ENCODE measurements at places on chromosomes 6 and 20. TPM values are rescaled to one million over a fixed set of nuclear protein-coding genes. Genes with fewer than 3 reads are reported as not detected.

DNA sequence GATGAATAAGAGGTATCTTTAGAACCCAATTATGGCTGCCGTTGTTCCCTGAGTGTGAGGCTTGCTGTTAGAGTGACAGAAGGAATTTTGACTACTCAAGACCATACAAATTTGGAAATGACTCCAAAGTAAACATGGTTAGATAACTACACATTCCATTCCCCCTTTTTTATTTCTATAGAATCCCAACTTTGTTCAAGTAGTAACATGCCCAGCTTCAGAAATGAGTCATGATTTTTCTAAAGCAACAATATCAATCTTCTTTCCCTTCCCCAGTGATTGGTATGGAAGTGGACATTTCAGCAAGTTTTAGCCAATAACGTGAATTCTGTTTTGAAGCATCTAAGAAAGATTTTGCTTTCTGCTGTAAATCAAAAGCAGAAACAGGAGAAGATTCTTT lies 37.8 kb downstream of the HCRTR2 start:
- no peak overlapping the region for H3K4me3 ChIP-seq
- H3K27ac ChIP-seq = no peak overlapping the region
- DNase-seq = no peak
- no peaks in the 10 kb centered on the region for H3K27me3 ChIP-seq

Gene LY6G5B
- total RNA-seq = 21.2 TPM

- H3K4me1 ChIP-seq = no peaks in the 10 kb centered on the region
- no peak overlapping the region for H3K27ac ChIP-seq
- no peak overlapping the region for H3K4me3 ChIP-seq
- H3K36me3 ChIP-seq = no peaks in the 10 kb centered on the region
- H3K27me3 ChIP-seq = no peaks in the 10 kb centered on the region
Measured at GRCh38 chr20:7912551-7912950, 27.7 kb downstream of the HAO1 start.

DNA sequence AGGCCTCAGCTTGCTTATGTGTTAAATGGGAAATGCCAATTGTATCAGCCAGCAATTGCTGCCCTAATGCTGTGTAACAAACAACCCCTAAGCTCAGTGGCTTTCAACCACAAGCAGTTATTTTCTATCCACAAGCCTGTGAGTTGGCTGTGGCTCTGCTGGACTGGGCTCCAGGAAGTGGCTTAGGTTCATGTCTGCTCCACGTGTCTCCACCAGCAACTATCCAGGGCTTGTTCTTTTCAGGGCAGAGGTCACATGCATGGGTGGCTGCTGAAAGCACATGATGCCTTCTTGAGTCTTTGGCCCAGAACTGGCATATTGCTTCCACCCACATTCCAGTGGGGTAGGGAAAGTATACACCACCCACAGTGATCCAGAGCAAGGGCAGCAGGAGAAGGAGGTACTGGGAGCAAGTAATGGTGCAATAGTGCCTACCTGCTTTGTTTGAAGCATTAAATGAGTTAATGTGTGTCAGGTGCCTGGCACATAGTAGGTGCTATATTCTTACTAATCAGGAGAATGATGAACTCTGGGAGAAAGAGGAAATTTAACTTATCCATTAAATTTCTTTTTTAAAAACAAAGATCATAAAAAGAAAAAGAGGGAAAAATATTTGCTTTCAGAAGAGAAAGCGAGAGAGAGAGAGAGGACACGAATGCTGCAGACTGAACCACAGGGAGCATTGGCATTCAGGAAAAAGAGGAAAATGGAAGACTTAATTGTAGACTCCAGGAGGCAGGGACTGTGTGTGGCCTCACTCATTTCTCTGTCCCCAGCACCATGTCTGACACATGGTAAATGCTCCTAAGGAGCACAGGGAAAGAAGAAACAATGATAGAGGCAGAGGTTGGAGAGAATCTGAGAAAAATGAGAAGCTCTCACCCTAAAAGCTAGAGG lies 25.2 kb upstream of the RNF24 start:
- H3K36me3 ChIP-seq = no peaks in the 10 kb centered on the region
- no peak for DNase-seq
- no peak overlapping the region for H3K4me3 ChIP-seq
- peaks cover 5% of the 10 kb centered on the region for H3K4me1 ChIP-seq
- no peak overlapping the region for H3K27ac ChIP-seq

GRCh38 chr20:43974695-43975094 lies 60.0 kb downstream of the TOX2 start:
- H3K4me3 ChIP-seq = no peak overlapping the region
- peak overlapping the region; percentile 73 for H3K27ac ChIP-seq
- no peaks in the 10 kb centered on the region for H3K36me3 ChIP-seq
- DNase-seq = no peak

DNA sequence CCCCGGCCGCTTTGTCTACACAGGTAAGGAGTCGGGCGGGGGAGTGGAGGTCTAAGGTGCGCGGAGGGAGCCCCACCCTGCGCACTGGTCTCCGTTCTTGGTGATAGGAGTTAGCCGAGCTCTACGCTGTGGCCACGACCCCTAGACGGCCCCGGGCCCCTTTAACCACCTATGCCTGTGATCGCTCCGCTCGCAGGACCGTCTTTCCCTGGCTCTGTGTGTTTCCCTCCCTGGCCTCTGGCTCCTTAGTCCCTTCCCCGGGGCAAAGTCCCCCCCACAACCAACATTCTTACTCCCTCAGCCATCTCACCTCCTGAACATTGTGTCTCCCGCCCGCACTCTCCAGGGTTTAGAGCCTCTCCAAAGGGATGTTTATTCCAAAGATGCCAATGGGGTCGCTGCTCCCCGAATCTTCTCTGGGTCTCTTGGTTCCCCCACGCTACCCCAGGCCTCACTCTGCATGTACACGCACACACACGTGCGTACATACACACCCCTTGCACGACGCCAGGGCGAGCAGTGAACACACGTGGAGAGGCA lies 50.4 kb downstream of the CPXM1 start:
- peaks cover 11% of the 10 kb centered on the region for H3K4me1 ChIP-seq
- H3K27ac ChIP-seq = no peak overlapping the region
- no peaks in the 10 kb centered on the region for H3K36me3 ChIP-seq
- no peaks in the 10 kb centered on the region for H3K27me3 ChIP-seq
- no peak overlapping the region for H3K4me3 ChIP-seq

DNA sequence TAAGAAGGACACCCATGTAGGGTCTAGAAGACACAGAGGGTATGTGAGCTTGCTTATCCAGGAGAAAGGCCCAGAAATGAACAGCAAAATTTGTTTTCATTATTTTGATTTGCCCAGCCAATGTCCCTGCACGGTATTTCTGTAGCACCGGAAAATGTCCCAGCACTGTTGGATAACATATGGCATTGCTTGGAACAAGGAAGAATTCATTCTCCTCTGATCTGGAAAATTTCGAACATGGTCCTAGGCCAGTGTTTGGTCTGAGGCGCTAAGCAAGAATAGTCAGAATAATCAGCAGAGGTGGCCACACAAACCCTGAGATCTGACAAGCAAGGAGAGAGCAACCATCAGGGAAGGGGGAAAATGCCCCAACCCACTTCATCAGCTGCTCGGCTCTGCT lies 26.6 kb downstream of the ROS1 start:
- H3K36me3 ChIP-seq = no peaks in the 10 kb centered on the region
- H3K27me3 ChIP-seq = no peaks in the 10 kb centered on the region
- no peak for DNase-seq

Gene MYL9
- total RNA-seq = 107 TPM

GRCh38 chr6:46407246-46407645 lies 84.0 kb downstream of the RCAN2 start:
- H3K4me1 ChIP-seq = no peaks in the 10 kb centered on the region
- no peak overlapping the region for H3K4me3 ChIP-seq
- no peak overlapping the region for H3K27ac ChIP-seq
- peaks cover 2% of the 10 kb centered on the region for H3K27me3 ChIP-seq
- DNase-seq = no peak

Gene RFX6
- not detected for total RNA-seq

DNA sequence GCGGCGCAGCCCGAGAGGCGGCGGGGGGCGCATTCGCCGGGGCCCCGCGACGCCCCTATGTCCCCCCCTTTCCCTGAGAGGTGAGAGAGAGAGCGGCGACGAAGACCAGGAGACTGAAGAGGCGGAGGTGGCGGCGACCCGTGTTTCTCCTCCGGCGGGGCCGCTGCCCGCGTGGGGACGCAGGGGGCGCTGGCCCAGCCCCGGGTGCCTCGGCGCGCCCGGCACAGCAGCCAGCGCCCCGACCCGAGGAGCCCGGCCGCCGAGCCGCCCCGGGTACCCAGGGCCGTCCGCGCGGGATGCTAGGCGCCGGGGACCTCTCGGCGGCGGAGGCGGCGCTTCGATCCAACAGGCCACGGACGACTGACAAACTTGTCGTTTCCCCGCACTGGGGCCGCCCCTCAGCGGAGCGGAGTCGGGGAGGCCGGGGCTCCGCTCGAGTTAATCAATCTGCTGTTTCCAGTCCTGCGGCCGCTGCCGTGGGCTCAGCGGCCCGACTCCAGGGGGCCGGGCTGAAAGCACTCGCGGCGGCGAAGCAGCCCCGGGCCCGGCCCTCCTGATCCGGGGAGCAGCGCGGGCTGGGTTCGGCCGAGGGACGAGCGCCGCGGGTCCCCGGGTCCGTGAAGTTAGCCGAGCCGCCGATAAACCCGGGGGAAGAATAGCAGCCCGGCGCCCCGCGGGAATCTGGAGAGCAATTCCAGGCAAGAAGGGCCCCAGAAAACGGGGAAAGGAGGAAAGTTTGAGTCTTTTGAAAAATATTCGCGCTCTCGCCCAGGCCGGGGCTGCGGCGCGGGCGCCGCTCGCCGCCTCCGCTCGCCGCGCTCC lies 631 bp downstream of the MDGA1 start:
- H3K27ac ChIP-seq = peak overlapping the region; percentile 57
- H3K27me3 ChIP-seq = 0 out of 2 replicates have a peak, but pooled peaks cover 2% of the 10 kb centered on the region
- H3K4me1 ChIP-seq = peaks cover 11% of the 10 kb centered on the region
- no peak for DNase-seq
- H3K36me3 ChIP-seq = no peaks in the 10 kb centered on the region

DNA sequence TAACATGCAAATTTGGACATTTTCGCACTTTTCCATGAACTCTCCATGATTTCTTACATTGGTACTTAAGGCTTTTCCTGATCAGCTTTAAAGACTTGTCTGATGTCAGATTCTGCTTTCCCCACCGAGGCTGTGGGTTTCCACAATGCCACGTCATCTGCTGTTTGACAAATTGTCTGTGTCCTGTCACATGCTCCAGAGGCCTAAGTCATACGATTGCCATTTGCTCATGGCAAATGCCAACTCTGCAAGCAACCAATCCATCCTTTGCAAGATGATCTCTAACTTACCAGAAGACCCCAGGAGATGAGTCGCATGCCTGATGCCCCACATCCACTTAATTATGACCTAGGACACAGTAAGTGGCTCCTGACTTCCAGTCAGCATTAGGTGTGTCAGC lies 556.5 kb downstream of the BMP2 start:
- no peak overlapping the region for H3K27ac ChIP-seq
- no peaks in the 10 kb centered on the region for H3K27me3 ChIP-seq
- no peak for DNase-seq
- no peaks in the 10 kb centered on the region for H3K4me1 ChIP-seq
- no peaks in the 10 kb centered on the region for H3K36me3 ChIP-seq
- no peak overlapping the region for H3K4me3 ChIP-seq

- H3K36me3 ChIP-seq = no peaks in the 10 kb centered on the region
- H3K4me1 ChIP-seq = no peaks in the 10 kb centered on the region
- H3K27me3 ChIP-seq = peaks cover 28% of the 10 kb centered on the region
- H3K27ac ChIP-seq = no peak overlapping the region
Measured at GRCh38 chr6:32685603-32686002, 19.1 kb upstream of the HLA-DQB1 start.

Gene KIF16B
- total RNA-seq = 16.6 TPM

DNA sequence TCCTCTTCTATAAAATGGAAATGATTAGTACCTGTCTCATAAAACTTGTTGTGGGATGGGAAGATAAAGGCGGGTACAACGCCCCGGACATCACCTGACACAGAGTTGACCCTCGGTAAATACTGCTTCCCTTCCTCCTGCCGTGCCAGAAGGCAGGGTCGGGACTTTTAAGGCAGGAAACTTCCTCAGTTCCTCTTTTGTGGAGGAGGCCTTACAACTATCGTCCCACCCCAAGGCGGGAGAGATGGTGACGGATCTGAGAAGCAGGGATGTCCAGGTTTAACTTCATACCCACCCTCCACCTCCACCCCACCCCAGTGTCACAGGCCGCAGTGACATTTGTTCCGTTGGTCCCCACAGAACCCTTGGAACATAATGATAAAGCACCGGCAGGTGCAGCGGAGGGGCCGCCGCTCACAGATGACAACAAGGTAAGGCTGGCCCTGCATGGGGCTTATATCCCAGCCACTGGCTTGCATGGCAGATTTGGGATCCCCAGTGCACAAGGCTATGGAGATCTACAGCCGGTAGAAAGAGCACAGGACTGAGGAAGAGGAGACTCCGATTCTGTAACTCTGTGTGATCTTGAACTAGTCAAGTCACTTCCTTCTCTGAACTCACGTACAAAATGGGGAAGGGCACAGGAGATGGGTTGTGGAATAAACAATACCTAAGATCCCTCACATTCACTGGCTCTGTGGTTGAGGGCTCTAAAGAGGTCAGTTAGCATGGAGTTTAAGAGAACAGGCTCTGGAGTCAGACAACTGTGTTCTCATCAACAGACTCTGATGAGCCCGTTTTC lies 764 bp downstream of the DNTTIP1 start:
- H3K4me3 ChIP-seq = peak overlapping the region; percentile 86
- H3K36me3 ChIP-seq = peaks cover 6% of the 10 kb centered on the region
- DNase-seq = no peak
- peaks cover 5% of the 10 kb centered on the region for H3K4me1 ChIP-seq
- no peaks in the 10 kb centered on the region for H3K27me3 ChIP-seq

- no peaks in the 10 kb centered on the region for H3K36me3 ChIP-seq
- peaks cover 30% of the 10 kb centered on the region for H3K4me1 ChIP-seq
- DNase-seq = no peak
- no peaks in the 10 kb centered on the region for H3K27me3 ChIP-seq
- peak overlapping the region; percentile 97 for H3K27ac ChIP-seq
- no peak overlapping the region for H3K4me3 ChIP-seq
Measured at GRCh38 chr6:28978133-28978491, 27.0 kb downstream of the ZNF311 start.

DNA sequence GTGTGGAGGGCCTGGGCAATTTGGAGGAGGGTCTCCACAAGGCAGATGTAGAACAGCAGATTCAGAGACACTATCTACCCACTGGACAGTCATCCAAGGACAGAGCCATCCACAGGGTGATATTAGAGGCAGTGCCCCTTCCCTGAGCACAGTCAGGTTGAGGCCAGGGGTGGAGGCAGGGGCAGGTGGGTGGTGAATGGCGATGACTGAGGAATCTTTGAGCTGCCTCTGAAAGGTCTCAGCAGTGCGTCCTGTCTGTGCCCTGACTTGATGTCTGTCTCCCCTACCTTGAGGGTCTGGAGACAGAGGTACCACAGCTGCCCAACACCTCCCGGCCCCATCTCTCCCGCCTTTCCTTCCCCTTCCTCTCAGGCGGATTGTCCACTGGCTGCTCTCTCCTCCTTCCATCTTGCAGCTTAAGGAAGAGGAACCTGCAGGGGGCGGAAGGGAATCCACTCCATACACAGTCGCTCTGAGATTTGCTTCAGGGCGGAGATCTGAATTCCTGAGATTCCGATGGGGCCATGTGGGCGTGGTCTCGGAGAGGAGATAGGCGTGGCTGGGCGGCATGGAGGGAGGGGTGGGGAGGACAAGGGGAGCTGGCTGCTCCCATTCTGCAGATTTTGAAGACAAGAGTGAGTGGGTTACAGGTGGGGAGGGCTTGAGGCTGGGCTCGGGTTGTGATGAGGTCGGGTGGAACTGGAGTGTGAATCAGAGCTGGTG lies 1.7 kb downstream of the MUCL3 start:
- DNase-seq = peak; percentile 39
- H3K27ac ChIP-seq = no peak overlapping the region
- peaks cover 8% of the 10 kb centered on the region for H3K4me1 ChIP-seq
- no peak overlapping the region for H3K4me3 ChIP-seq
